ENCODE measurements at places on chromosomes 1 and 21.
A peak's percentile ranks its signal among the peaks of the same experiment; 100 is the strongest.

GRCh38 chr1:209634005-209634737, 18.1 kb downstream of the LAMB3 start:
- no peak for DNase-seq

DNA sequence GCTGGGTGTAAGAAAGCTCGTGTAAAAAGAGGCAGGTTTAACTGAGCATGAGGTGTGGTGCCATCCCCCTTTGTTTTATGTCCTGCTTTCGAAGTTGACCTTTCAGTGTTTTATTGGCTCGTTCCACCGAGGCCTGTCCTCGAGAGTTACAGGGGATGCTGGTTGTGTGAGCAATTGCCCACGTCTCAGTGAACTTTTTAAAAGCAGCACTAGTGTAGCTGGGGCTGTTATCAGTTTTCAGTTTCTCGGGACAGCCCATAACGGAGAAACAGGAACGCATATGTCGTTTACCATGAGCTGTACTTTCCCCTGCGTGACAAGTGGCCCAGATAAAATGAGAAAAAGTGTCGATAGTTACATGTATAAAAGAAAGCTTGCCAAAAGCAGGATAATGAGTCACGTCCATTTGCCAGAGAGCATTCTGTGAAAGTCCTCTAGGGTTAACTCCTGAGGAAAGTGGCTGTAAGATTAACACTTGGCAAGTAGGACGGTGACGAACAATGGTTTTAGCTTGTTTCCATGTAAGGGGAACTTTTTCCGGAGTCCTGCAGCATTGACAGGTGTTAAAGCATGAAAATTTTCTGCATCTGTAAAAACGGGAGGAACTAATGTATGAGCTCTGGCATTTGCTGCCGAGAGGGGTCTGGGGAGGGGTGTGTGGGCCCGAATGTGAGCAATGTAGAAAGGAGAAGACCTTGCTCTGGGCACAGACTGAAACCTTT, 7.8 kb upstream of the LRRC47 start:
- no peak for DNase-seq

- DNase-seq: no peak
Measured at GRCh38 chr1:90544356-90544755, 172.7 kb downstream of the BARHL2 start.

DNA sequence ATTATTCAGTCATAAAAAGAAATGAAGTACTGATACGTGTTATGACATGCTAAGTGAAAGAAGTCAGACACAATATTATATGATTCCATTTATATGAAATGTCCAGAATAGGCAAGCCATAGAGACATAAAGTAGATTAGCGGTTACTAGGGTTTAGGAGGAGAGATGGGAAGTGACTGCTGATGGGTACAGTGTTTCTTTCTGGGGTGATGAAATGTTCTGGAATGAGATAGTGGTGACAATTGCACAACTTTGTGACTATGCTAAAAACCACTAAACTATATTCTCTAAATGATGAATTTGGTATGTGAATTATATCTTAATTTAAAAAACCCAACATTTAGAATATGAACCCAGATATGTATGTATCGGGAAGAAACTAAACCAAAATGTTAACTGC, 27.6 kb downstream of the IPP start:
- no peak for DNase-seq

GRCh38 chr1:110617589-110617988, 11.4 kb upstream of the KCNA2 start:
- DNase-seq: no peak

- no peak for DNase-seq
Measured at GRCh38 chr21:31185663-31186062, 147.4 kb upstream of the KRTAP19-8 start.

DNA sequence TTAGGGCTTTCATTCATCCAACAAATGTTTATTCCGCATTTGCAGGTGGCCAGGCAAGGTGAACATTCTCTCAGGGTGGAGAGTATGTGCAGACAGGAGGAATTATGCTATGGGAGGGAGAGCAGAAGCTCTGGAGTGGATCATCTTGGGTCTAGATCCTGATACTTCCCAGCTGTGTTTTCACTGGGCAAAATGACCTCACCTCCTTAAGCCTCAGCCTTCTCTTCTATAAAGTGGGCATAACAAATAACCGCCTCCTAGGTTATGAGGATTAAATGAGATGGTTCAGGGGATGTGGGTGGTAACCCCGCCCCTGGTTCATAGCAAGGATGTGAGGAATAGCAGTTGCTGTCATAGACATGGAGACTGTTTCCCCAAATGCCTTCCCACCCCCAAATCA, 1.7 kb upstream of the TMEM51 start:
- DNase-seq: no peak

DNA sequence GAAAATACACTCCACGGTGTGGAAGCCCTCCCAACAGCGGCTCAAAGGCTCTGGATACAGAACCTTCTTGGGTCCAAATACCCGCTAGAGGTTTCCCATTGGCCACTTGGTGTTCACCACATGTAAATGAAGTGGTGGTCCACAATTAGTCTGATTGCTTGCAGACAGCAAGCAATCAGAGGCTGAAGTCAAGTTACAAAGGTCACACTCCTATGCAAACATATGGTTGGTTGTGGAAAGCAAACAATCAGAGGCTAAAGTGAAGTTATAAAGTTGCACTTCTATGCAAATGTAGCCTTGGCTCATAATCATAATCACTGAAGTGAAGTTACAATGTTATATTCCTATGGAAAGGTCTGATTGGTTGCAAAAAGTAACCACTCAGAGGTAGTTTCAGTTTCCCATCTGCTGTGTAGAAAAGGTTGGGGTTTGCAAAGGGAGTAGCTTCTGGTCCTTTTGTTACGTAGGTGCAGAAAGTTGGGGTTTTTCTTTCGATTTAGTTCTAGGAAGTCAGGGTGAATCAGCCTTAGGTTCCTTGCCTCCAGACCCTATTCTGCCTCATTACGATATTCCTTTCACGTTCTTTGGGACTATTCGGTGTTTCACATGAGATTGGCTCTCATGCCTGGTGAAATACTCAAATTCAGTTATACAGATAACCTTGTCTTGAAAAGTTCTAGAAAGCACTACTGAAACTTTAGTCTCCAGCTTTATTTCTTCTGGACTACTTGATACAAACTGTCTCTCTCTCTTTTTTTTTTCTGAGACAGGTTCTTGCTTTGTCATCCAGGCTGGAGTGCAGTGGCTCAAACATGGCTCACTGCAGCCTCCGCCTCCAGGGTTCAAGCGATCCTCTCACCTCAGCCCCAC, 36.7 kb upstream of the MTF2 start:
- no peak for DNase-seq

DNA sequence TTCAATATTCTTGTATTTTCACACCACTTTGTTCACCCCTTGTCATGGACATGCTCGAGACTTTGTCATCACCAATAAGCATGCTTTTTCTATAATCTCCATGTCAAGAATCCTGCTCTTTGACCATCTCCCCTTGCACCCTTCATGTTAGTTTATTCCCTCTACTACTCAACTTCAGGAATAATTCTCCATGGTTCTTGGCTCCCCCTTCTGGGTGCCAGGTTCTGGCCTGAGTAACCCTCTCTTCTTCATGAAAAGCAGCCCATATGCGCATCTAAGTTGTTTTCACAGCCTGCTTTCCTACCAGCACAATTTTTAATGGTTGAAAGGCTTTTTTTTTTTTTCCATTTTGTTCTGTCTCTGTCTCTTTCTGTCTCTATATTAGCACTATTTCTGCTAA, 160.7 kb downstream of the LEPR start:
- DNase-seq: no peak

- no peak for DNase-seq
Measured at GRCh38 chr1:67559222-67559700, 125.7 kb upstream of the GADD45A start.

- no peak for DNase-seq
Measured at GRCh38 chr21:39332175-39332574, 16.7 kb downstream of the HMGN1 start.

DNA sequence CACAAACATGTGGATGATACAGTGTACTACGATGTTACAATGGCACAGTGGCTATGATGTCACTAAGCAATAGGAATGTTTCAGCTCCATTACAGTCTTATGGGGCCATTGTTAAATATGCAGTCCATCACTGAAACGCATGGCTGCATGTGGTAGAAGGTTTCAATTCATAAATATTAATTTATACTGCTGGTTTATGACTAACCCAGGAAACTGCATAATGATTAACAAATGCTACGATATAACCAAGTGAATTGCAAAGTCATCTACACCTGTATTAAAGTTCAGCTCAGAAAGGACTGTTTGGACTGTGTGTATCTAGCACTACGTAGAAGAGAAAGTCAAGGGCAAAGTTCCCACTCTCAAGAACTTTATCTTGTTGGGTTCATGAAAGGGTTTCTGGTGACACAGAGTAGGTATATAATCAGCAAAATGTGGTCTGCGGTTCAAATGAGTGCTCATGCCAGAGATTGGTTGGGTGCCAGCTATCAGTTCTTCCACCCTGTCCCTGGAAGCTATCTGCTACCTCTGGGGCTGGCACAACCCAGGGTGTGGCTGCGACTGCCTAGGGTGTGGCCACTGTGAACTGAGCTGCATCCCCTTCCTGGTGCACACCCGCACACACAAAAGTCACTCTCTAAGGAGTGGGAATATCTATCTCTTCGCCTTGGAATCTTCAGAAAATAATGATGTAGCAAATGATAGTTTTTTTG, 14.8 kb downstream of the MGST3 start:
- peak; percentile 43 for DNase-seq

DNA sequence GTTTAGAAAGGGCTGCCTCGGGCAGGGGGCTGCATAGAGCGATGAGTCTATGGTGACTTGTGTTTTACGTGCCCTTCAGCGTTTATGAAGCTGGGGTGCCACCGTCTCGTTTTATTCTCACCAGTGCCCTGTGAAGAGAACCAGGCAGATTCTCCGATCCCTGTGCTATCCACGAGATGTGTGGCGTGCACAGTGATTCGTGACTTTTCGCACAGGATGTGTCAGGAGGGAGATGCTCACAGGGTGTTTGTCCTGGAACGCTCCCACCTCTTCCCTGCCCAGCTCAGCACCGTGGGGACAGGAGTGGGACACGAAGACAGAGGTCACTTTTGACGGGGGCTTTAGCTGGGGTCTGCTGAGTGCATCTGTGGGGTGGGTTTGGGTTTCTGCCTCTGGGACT, 54.9 kb upstream of the AJAP1 start:
- DNase-seq: no peak

DNA sequence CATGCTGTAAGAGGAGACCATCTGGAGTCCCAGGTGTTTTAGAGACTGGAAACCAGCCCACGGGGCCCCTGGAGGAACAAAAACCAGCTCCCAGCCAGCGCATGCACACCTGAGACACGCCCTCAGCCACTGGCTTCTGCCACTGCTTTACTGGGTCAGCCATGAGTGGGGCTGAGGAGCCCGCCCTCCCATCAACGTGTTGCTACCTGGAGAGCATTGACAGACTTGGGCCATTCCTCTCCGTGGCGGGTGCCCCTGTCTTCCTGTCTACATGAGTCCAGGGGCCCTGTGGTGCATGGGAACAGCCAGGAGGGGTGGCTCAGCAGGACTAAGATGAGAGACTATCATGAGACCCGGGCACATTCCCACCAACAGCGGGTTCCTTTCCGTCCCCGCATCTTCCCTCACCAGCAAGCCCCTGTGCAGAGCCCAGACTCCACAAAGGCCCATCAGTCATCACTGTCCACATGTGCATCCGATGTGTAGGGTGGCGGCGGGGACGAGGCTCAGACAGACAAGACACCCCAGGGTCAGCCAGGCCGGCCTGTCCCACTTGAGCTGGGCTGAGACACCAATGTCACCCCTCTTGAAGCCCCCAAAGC, 45.4 kb upstream of the POFUT2 start:
- no peak for DNase-seq
